ENCODE measurements at places on chromosomes 7 and 10. TPM values are rescaled to one million over a fixed set of nuclear protein-coding genes. Genes with fewer than 3 reads are reported as not detected.
A peak's percentile ranks its signal among the peaks of the same experiment; 100 is the strongest.

DNA sequence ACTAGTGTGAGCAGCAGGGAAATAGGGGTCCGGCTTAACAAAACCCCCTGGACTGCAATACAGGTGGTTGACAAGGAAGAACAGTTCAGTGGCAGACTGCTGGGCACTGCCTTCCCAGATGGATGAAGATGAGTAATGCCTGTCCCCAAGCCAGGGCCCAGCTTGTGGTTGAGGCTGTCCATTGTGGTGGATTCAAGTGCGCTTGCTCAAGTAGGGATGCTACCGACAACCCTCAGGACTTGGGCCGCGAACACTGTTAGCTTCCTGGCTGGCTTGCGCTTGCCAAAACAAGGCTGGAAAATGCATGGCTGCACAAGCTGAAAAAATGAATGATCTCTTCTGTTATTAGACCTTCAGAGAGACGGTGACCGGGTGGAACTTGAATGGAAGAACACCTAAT is 116.1 kb upstream of the ACBD5 start:
- DNase-seq: no peak

ADAP1 gene
- 24.2 TPM for total RNA-seq

GRCh38 chr10:74968667-74969061 is 142.3 kb downstream of the KAT6B start:
- no peak for DNase-seq

- DNase-seq: peak; percentile 81
These were observed 22.8 kb downstream of the RGR start for GRCh38 chr10:84267503-84268126.

DNA sequence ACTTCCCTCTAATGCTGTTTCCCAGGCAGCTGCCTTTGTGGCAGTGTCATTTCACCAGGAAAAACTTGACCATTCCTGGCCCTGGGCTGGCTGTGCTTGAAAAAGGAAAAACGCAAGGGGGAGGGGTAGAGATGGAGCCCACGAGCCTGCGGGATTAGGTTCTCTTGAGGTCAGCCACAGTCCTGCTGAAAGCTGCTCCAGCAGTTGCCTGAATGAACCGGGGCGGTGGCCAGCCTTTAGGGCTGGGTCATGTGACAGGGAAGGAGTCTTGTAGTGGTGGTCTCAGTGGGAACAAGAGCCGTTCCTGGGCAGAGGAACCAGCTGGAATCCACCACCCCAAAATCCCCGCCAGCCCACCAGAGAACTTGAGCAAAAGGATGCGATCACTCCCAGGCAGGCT is 51.2 kb upstream of the LRRC4 start:
- no peak for DNase-seq

ATP6V0A4 gene
- total RNA-seq: not detected

DNA sequence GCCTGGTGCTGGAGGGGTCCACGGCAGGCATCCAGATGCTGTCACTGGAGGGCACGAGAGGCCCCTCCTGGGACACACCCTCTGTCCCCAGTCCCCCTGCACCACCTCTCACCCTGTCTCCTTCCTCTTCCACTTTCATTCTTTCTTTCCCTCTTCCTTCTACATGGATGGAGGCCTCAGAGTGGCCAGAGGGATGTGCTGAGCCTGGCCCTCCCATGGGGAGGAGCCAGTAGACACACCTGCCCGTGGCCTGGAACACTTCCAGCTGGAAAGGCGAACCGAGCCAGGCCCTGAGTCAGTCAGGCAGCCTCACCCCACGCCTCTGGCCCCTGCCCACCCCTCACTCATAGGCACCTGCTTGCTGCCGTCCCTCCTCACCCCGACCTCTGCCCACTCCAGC is 55.9 kb upstream of the MXI1 start:
- DNase-seq: no peak
